Left lung (tissue), 14 donors: ENCODE measurements at places on chromosomes 16 and 17. TPM values are rescaled to one million over a fixed set of nuclear protein-coding genes. Genes with fewer than 3 reads are reported as not detected.

MTMR4 gene
- polyA plus RNA-seq, result 45.4 TPM

RND2 gene
- 1.7 TPM for polyA plus RNA-seq

TNFRSF17 gene
- not detected for polyA plus RNA-seq

CBX4 gene
- polyA plus RNA-seq, result 13.8 TPM

PGAP3 gene
- 46.5 TPM for polyA plus RNA-seq

CHD9NB gene
- polyA plus RNA-seq, result 10.6 TPM

KRT20 gene
- 0.09 TPM for polyA plus RNA-seq

KCNJ2 gene
- 5.4 TPM for polyA plus RNA-seq

ASGR1 gene
- polyA plus RNA-seq, result 9.2 TPM

CXCL16 gene
- polyA plus RNA-seq, result 15.0 TPM

ASIC2 gene
- 0.59 TPM for polyA plus RNA-seq

MILR1 gene
- polyA plus RNA-seq, result 4.3 TPM

XPO6 gene
- 79.2 TPM for polyA plus RNA-seq

ADAT1 gene
- 50.4 TPM for polyA plus RNA-seq

LLGL1 gene
- 35.5 TPM for polyA plus RNA-seq

CRYM gene
- polyA plus RNA-seq, result 2.9 TPM

HIGD1B gene
- polyA plus RNA-seq, result 17.8 TPM

ADORA2B gene
- polyA plus RNA-seq, result 5.6 TPM

CETP gene
- polyA plus RNA-seq, result 11.8 TPM

SLC12A3 gene
- polyA plus RNA-seq, result 0.49 TPM

HES7 gene
- not detected for polyA plus RNA-seq

SLC35G3 gene
- polyA plus RNA-seq, result not detected

P2RX1 gene
- polyA plus RNA-seq, result 1.7 TPM

KRTAP9-9 gene
- polyA plus RNA-seq, result not detected

UBTF gene
- 113 TPM for polyA plus RNA-seq

MYH11 gene
- 80.3 TPM for polyA plus RNA-seq

ABAT gene
- polyA plus RNA-seq, result 35.8 TPM

PLCG2 gene
- polyA plus RNA-seq, result 8.6 TPM

LCAT gene
- polyA plus RNA-seq, result 30.1 TPM
